RWPE2 (cell line): ENCODE measurements at places on chromosomes 4 and X.

DNA sequence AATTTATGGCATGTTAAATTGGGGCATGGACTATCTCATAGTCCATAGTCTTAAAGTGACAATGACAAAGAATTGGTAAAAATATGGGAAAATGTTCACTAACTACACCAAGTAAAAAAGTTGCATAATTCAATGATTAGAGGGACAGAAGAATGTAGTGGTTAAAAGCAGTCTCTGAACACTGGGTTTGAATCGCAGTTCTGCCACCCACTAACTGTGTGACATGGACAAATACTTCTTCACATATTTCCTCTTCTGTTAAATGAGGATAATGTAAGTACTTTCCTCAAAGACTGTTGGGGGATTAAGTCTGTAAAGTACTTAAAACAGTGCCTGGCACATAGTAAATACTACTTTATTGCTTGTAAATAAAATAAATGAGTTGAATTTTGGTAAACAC is 15.3 kb downstream of the COQ2 start:
- no peak for DNase-seq

DNA sequence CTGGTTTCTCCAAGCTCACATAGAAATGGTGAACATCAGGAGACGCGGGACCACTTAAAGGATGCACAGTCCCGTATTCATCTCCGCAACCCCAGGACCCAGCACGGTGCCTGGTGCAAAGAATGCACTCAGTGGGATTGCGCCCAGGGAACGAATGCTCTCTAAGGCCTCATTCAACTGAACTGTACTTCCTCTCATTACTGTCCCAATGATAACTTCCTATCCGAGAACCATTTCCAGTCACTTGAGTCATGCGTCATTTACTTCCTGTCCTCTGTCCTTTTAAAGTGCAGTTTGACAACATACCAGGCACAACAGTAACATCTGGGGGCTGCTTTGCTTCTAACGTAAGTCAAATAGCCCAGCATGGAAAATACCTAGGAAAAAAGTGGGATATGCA is 75.7 kb downstream of the RBM47 start:
- no peak for DNase-seq

- DNase-seq: no peak
These were observed 101.8 kb downstream of the ATP11C start for GRCh38 chrX:139831017-139831416.

DNA sequence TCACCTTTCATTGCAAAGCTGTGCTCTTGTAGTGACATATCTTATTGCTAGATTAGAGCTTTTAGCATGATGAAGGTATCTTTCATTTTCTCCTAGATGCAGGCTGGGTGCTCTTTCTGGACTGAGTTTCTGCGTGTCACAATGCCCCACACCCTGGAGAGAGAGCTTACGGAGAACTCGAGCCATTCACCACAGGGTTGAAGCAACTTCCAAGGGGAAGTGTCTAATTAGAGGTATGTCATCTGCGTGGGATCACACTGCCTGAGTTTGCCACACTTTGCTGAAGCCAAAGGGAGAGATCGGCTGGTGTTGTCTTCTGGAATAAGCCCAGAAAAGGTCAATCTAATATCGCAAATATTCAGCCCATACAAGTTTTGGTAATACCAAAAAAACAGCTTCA is 179.3 kb upstream of the MBNL3 start:
- DNase-seq: no peak

DNA sequence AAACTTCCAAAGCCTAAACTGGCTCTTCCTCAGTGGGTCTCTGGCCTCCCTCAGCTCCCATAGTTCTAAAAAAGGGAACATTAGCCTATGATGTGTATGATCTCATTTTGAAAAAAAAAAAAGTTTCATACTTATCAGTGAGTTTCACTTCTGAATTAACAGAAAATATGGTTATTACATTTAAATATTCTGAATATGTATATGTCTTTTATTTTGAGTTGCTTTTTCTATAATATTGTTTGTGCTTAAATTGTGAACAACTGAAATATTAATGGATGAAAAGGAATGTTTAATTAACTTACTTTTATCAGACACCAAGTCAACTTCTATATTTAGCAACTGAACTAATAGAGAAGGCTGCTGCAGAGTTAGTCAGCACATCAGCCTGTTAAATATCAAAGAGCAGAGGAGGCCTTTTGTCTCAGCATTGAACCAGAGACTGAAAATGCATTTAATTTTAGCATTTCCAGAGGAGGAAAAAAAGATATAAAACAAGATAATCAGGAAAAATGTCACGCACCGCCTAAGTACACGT is 20.4 kb upstream of the FHL1 start:
- DNase-seq: no peak

GRCh38 chr4:139300431-139301112 is 733 bp upstream of the NAA15 start:
- no peak for DNase-seq

DNA sequence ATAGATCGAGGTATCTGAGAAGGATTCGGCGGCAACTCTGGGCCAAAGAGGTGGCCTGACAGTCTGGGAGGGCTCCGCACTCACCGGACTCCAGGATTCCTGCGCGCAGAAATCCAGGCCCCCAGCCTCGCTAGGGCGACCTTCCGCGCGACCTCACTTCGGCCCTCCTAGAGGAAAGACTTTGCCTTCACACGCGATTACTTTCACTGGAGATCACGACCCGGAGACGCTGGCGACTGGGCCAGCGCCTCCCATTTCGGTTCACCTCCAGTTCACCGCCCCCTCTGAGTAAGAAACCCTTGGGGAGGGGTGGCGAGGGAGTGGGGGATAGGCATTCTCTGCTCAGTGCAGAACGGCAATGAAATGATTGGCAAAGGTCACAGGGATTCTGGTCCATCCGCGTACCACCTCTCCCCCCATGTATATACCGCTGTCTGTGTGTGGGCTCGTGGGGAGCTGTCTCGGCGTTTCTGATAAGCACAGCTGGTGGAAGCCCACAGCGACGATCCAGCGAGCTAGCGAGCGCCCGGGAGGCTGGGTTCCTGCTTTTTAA is 2.5 kb downstream of the POU3F4 start:
- DNase-seq: no peak

- DNase-seq: no peak
These were observed 118.3 kb downstream of the DNAAF6 start for GRCh38 chrX:107324493-107325310.

- no peak for DNase-seq
These were observed 282.0 kb downstream of the PPP3CA start for GRCh38 chr4:101065346-101065745.

DNA sequence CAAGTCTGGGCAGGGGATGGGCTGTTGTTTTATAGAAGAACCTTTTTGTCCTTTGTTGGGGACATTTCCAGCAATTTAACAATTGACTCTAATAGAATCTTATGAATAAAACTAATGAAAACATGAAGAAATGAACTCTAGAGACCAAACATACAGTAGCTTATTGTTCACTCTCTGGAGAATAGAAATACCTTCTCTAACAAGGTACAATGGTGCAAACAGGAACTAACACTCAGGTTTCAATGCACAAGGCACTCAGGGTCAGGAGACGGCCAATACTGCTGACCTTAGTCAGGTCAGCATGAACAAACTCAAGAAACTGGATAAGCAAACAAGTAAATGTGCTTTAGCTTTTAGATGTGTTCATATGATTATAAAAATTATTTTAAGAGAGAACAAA is 39.6 kb upstream of the FBXW7 start:
- DNase-seq: no peak

GRCh38 chr4:38209654-38210053 is 249.5 kb downstream of the PTTG2 start:
- no peak for DNase-seq

DNA sequence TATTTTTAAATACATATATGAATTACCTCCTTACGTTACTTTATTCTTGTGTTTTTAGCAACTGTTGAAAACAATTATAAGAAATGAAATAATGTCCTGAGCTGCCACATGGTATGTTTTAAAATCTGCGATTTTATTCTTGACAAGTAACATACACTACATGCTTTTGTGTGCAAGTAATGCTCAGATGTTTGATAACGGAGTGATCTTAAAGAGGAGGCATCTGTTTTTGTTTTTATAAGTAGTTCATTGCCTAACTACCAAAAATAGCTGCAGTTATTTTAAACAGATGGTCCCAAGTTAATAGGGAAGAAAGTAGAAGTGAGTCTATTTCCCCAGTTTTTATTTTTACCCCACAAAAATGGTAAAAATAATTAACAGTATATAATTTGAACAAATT is 55.2 kb downstream of the GAB1 start:
- DNase-seq: no peak

DNA sequence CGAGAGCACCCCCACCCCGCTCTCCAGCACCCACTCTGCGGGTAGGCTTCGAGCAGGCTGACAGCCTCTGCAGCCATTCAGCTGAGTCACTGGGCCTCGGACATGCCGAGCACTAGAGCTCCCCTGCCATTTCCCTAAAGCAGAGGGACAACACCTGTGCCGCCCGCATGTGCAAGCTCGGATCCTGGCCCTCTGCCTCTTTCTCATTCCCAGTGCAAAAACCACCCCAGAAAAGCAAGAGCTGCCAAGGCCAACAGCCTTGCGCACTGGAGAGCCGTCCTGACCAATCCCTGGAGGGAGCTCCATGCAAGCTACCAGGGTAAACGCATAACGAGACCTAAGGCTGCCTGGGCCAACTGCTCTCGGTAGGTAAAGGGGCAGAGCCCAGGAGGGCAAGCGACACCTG is 5.3 kb downstream of the HCFC1 start:
- DNase-seq: no peak
